NCI-H524 treated with DMSO at 0.1 percent for 48 hours (cell line): ENCODE measurements at places on chromosomes 2 and 18.

GRCh38 chr2:157733263-157733662 is 104.6 kb upstream of the ACVR1C start:
- no peak for DNase-seq

GRCh38 chr18:3177902-3178687 is 41.7 kb downstream of the MYOM1 start:
- no peak for DNase-seq

DNA sequence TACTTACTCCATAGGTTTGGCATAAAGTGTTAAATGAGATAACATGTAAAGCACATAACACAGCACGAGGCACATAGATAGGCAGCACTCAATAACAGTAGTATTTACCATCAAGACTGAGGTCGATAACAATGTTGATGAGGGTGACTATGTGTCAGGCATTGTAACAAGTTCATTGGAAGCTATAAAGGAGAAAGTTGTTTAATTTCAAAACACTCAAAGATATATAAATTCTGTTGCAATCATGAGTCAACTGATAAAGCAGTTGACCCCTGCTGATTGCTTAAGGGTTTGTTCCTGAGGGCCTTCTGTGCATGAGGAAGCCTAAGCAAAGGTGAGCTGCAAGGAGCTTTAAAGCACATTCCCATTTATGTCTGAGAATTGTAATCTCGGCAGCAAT is 760.5 kb downstream of the SATB2 start:
- no peak for DNase-seq

DNA sequence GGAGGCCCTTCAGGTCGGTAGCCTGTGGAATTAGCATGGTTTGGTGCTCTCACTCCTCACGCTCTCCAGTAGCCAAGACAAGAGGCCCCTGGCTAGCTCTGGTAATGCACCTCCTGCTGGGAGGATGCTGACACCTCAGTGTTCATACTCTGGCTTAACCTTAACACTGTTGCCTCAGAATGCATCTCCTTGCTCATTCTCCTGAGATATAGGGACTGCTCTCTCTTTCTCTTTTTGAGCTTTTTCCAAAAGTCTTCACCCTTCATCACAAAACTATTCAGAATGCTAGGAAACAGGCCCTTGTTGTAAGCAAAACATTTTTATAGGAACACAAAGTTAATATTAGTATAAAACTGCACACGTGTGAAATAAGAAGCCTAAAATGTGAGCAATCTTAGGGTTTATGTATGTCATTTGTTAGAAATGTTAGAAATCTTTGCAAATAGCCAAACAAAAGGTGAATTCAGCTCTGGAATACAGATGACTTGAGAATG is 17.3 kb upstream of the IMPA2 start:
- no peak for DNase-seq

DNA sequence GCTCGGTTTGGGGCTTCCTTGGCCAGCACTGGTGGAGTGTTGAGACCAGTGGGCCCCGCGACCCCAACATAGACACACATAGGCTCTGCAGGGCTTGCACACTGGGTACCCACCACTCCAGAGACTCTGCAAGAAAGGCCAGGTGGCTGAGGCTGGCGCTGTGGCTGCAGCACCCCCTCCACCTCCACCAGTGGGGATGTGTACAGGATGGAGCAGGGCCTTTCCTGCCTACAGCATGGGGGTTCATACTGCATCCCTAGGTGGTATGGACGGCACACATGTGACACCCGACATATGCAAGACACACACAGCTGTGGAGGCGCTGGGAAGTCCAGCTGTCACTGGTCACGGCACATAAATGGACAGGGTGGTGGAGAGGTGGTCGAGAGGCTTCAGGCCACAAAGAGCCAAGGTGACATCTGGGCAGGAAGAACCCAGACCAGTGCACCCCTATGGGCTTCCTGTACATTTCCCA is 1.3 kb downstream of the RNPEPL1 start:
- DNase-seq = no peak

DNA sequence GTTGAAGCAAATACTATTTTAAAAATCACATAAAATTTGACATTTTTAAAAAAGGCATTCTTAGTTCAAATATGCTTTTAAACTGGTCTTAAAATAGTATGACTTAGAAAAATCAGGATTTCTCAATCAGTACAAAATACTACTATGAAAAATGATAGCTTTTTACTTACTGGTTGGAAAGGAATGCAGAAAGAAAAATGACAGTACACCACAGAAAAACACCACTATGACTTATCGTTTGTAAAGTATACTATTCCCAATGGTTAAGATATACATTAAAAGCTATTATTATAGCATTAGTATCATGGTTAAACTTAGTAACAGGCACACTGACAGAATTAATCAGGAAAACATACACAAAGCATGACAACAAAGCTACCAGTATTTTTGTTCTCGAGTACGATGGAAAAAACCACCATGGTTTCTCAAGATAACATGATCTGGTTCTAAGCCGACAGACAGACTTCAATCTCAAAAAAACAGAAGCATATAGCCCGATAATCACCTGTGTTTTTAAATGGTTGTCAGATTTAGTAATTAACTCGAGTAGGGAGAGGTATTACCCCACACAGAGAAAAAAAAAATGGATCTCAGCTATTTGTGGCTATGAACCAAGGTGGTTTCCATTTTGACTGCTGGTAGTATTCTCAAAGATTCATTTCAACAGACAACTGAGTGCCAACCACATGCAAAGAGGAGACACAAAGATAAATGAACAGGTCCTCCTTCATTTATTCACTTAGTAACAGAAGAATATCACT is 39.1 kb downstream of the CUL3 start:
- DNase-seq = no peak

GRCh38 chr18:8124232-8125146 is 484.7 kb upstream of the RAB12 start:
- no peak for DNase-seq

- DNase-seq = no peak
These were observed 129.7 kb upstream of the KCNH7 start for GRCh38 chr2:162968306-162968705.

- DNase-seq = no peak
These were observed 109.4 kb downstream of the SPTBN1 start for GRCh38 chr2:54565551-54565950.

DNA sequence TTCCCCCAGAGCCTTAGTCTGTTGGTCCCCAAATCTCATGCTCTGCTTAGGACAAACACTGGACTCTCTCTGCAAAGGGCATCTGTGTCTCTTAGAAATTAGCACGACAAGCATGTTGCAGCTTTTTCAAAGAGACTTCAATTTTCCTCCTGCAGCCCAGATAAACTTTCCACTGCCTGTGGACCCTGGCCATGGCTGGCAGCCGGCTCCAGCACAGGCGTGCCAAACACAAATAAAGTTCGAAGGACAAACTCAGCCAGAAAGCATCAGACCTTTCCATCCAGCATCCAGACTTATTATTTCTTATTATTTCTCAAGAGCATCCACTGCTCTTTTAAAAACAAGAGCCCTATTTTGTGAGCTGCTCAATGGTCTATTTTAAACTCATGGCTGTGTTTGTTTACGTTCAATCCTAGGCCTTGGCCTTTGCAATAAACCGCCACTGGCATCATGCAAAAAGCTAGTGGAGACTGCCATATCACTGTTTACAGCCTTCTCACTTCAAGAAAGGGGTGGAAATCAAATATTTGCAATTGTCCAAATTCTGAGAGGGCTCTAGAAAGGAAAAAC is 300.8 kb downstream of the BCL11A start:
- DNase-seq = no peak

- no peak for DNase-seq
These were observed 20.1 kb downstream of the BCL11A start for GRCh38 chr2:60533101-60534051.

DNA sequence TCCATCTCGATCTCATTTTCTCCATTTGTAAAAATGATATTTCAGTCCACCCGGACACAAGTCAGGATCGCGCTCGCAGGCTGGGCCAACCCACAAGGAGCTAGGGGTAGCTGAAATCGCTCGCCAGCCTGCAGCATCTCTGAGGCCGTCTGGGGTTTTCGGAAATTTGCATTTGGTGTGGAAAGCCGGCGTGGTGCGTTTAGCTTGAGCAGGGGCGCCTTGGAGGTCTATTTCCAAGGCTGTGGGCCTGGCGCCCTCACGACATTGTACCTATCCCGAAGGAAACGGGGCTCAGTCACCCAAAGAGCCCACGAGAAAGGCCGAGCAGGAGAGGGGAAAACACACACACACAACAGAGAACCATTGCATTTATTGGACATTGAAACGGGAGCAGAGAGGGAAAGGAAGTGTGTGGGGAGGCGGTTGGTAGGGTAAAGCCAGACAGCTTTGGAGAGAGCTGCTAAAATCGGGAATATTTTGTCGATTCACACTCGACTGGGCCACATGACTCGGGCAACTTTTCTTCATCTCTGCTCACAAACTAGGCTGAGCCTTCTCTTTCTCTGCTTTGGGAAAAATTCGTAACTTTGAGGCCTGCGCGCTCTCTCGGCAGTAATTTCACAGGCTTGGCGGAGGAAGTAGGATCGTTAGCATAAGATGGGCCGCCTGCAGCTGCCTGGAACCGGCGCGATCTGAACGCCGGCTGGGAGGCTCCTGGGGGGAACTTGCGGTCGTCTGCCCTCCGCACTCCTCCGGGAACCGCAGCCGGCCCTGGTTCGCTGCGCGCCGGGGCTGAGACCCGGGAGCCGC is 1.1 kb upstream of the HOXD8 start:
- no peak for DNase-seq

DNA sequence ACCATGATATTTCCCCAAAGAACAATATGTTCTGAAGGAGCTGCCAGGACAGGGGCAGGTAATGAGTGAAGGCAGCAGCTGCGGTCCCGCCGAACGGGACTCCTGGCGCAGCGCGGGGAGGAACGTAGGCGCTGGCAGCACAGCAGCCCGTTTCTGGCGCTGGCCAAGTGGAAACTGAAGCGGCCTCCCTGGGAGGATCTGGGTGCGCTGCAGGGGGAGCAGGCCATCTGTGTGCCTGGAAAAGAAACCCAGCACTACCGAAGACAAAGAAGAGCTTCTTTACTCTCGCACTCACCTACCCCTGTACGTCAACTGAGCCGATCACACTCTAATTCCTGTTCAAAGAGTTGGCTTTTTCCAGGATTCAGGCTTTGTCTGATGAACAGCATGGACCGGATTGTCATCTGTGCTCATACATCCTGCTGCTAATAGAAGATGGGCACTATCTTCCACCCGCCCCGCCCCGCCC is 11.8 kb downstream of the G6PC2 start:
- DNase-seq = peak; percentile 59

- DNase-seq = no peak
These were observed 168.7 kb upstream of the FN1 start for GRCh38 chr2:215604606-215605005.

DNA sequence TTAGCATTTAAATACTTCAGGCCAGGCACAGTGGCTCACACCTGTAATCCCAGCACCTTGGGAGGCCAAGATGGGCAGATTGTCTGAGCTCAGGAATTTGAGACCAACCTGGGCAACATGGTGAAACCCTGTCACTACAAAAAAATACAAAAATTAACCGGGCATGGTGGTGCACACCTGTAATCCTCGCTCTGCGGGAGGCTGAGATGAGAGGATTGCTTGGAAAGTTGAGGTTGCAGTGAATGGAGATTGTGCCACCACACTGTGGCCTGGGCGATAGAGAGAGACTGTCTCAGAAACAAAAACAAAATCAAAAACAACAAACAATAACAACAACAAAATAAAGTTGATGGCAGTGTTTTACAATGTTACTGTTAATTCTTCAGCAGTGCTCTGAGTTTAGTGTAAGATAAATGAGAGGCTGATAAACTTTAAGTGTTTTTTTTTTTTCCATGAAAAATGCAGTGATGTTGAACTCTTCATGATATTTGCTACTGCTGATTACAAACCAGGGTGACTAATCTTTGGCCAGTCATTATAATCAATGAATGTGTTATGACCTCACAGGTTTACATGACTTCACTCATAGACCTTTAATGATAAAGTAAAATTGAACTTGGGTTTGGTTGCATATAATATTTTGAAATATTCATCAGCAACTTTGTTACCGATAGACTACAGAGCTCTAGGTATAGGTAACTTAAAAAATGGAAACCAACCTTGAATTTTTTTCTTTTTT is 2.5 kb downstream of the ITGAV start:
- no peak for DNase-seq

GRCh38 chr2:228799208-228799588 is 471.9 kb downstream of the PID1 start:
- no peak for DNase-seq

DNA sequence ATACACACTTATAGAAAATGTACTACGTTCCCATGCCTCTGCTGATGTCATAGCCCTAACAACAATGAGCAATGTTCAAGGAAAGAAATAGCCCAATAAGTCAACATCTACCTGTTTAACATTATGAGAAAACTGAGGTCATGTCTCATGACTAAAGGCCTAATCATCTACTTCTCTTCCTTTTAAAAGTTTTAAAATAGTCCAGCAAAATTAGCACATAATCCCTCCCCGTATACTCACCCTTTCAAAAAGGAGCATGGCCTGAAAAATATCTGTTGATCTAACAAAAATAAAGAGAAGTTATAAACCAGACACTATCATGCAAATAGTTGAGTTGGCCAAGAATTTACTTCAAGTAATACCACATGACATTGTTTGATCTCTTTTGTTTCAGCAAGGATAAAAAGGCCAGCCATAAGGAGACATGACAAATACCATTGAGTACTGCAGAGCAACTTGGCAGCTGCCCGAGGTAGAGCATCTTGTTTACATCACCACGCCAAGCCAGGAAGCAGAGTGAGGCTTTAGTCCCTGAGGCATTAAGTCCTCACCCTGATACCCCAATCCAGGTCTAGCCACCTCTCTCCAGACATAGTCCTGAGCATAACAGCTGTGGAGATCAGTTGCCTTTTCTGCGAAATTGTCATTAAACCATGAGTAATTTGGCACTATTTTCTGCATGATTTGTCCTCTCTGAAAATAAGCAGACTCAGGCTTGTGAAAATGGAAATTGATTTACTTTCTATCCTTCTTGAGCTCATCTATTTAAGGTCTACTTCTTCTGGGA is 137.4 kb upstream of the ETAA1 start:
- no peak for DNase-seq

GRCh38 chr2:144515696-144516410 is 4.1 kb downstream of the ZEB2 start:
- no peak for DNase-seq

GRCh38 chr18:40046596-40046995 is 1908.4 kb upstream of the PIK3C3 start:
- peak; percentile 19 for DNase-seq

- peak; percentile 77 for DNase-seq
These were observed 2.4 kb upstream of the MSGN1 start for GRCh38 chr2:17813742-17814473.

DNA sequence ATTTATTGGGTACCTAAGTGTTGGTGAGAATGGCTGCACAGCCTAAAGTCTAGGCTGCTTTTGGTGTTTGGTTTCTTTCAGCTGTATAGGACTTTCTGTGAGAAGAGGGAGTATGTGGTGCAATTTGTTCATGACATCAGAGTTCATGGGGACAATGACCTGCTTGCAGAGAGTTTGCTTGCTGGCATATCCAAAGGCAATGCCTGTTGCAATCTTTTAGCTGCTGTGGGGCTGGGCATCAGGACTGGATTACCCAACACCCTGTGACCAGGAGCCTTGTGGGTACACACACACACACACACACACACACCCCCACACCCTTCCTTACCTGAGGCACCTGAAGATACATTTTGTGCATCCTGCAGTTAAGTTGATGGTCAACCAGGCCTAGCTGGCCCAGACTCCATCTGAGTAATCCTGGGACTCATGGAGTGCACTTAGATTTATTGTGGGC is 68.4 kb downstream of the LIPG start:
- DNase-seq = no peak

- DNase-seq = no peak
These were observed 1.7 kb upstream of the CELF4 start for GRCh38 chr18:37567061-37567993.

GRCh38 chr2:101041413-101041812 is 39.3 kb downstream of the RPL31 start:
- DNase-seq = no peak

GRCh38 chr18:8610459-8610851 is 1.2 kb downstream of the RAB12 start:
- no peak for DNase-seq
